ENCODE measurements at places on chromosomes 2 and 18. TPM values are rescaled to one million over a fixed set of nuclear protein-coding genes. Genes with fewer than 3 reads are reported as not detected.

Gene TMEM247
- not detected for total RNA-seq

Gene TAF4B
- total RNA-seq: 9.4 TPM

Gene CFAP65
- total RNA-seq: not detected

Gene EMILIN1
- 1.4 TPM for total RNA-seq

Gene ST6GAL2
- total RNA-seq: not detected

Gene TUBA4B
- not detected for total RNA-seq

Gene LRRC30
- total RNA-seq: not detected

Gene VIT
- not detected for total RNA-seq

Gene GPR35
- 13.5 TPM for total RNA-seq

Gene FASTKD1
- 35.9 TPM for total RNA-seq

Gene REG3G
- total RNA-seq: not detected

Gene ACOXL
- 1.2 TPM for total RNA-seq

Gene EMX1
- total RNA-seq: not detected

Gene RGPD6
- 9.2 TPM for total RNA-seq

Gene FER1L5
- total RNA-seq: not detected

Gene RGPD3
- 0.32 TPM for total RNA-seq

Gene HOXD11
- not detected for total RNA-seq
